ENCODE measurements at places on chromosomes 3 and 15. TPM values are rescaled to one million over a fixed set of nuclear protein-coding genes. Genes with fewer than 3 reads are reported as not detected.

DNA sequence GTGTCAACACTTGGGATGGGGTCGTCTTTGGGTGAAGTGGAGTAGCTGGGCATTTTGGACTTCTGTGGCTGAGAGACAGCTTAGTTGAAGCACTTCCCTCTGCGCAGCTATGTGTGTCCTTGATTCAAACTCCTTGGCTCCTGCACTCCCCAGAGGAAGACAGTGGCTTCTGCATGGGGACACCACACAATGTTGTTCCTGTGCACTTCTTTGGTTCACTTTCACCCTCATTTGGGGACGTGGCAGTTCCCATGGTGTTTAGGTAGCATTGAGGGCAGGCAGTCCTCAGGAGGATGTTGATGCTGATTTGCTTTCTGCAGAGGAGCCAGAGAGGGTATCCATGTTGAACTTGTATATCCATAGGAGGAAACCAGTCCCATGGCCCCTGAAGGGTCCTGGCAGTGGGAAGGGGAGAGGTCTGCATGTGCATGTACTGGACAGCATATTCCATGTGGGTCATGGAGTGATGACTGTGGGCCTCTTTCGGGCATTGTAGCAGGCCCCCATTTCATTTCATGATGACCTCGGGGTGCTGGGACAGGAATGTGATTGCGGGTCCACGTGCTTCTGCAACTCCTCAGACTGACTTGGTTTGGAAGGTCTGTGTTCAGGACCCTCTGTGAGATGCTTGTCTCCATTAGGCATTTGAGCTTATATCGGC lies 135.4 kb downstream of the SNRPN start:
- DNase-seq, result no peak

GRCh38 chr3:158261371-158261991 lies 151.6 kb downstream of the RSRC1 start:
- no peak for DNase-seq

The DUOXA2 gene
- total RNA-seq, result not detected

GRCh38 chr3:12974819-12975218 lies 98.4 kb downstream of the IQSEC1 start:
- peak; percentile 45 for DNase-seq

GRCh38 chr15:65553691-65554090 lies 23.4 kb downstream of the HACD3 start:
- DNase-seq, result no peak

GRCh38 chr3:32960404-32961170 lies 9.1 kb downstream of the CCR4 start:
- no peak for DNase-seq

GRCh38 chr15:33055962-33056361 lies 138.6 kb downstream of the FMN1 start:
- no peak for DNase-seq

DNA sequence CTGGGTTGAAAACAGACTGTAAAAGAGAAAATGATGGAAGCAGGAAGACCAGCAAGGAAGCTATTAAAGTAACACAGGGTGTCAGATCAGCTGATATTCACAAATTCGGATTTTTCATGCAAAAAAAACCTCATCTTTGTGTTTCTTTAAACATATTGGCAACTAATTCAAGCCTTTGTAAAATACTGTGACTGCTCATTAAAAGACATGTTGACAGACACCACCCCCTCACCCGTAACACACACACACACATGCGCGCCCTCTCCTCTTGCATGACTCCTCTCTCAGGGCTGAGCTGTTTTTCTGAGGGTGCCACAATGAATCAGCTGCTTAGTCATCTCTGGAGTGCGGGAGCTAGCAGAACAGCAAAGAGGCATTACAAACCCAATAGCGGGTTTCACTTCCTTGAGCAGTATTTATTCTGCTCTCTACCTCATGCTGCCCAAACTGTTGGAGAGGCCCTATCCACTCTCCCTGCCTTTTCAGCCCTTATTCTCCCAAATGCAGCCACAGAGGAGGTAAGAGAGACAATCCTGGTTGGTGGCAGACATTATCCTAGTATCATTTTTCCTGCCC lies 35.8 kb upstream of the CCDC80 start:
- DNase-seq, result no peak

The ABCF3 gene
- total RNA-seq, result 52.9 TPM

- peak; percentile 23 for DNase-seq
Observed at GRCh38 chr3:32391643-32392535, at the start of gene CMTM7. CMTM7 (plus strand) TSS chr3:32391853; CDS start chr3:32391907, 54 bp downstream.

GRCh38 chr3:97712919-97713318 lies 51.6 kb upstream of the ARL6 start:
- DNase-seq, result no peak

GRCh38 chr3:39970982-39971381 lies 161.6 kb downstream of the MYRIP start:
- DNase-seq, result no peak

DNA sequence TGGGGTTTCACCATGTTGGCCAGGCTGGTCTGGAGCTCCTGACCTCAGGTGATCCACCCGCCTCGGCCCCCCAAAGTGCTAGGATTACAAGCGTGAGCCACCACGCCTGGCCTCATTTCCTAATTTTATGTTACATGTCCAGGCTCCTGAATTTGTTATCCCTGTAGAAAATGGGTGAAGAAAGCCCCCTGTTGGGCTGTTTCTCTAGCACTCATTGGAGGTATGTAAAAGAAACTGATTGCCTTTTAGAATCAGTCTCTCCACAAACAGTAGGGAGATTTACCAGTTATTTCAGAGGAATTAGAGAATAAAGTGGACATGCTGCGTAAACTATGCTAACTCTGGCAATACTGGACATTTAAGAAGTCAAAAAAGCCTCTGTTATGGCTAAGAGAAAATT lies 364.1 kb upstream of the TBL1XR1 start:
- no peak for DNase-seq

GRCh38 chr3:150830094-150830681 lies 67.2 kb upstream of the SIAH2 start:
- DNase-seq, result no peak

The ITIH1 gene
- total RNA-seq, result 0.18 TPM

DNA sequence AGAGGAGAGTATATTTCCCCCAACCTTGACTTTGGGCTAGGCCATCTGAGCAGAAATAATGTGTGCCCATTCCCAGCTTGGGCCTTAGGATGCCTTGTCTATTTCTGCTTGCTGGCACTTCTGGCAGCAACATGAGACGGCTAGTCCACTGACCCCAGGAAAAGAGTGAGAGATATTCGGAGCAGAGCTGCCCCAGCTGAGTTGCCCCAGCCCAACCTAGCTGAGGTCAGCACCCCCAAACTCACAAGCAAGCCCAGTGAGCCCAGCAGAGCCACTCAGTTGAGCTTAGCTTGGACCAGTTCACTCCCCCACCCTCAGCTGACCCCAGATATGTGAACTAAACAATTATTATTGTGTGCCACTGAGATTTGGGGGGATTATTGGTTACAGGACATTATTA lies 20.2 kb downstream of the ITGA11 start:
- no peak for DNase-seq

DNA sequence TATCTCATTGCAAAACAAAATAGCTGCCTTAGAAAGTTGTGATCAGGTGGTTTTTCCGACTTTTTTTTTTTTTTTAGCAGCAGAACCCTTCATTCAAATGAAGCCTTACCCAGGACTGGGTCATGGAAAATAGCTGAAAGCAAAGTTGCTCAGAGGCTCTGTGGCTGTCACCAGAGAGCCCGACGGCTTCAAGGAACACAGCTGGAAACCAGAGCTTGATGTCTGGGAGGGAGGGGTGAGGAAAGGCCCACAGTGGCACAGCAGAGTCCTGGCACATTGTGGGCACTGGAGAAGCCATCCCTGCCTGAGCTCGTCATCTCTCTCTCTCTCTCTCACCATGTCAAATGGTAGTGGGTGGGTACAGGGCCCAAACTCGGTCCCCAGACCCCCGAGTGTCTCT lies 77.5 kb downstream of the RPN1 start:
- no peak for DNase-seq

DNA sequence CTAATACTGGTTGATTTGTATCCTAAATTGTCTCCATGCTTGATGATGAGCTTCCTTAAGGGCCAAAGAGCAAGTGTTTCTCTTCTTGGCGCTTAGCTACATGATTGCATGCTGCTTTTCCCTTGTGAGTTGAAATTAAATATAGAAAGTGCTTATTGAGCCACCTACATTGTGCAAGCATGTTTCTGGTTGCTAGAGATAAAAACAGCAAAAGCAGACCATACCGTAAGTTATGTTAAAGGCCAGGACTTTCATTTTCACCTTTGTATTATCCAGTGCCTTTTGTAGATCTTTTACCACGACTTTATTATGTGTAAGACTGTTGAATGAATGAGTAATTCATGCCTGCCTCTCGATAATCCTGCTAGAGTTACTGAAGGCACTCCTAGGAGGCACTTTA lies 41.9 kb upstream of the CCNB2 start:
- DNase-seq, result no peak

The A4GNT gene
- total RNA-seq, result not detected

Measured in cerebellum (tissue), 4 donors.